Daoy (cell line): ENCODE measurements at places on chromosomes 3 and 15.

GRCh38 chr15:69578787-69579583 lies 126.4 kb downstream of the RPLP1 start:
- peak; percentile 88 for DNase-seq

- peak; percentile 70 for DNase-seq
Measured at GRCh38 chr3:172355836-172356235, 92.4 kb downstream of the GHSR start.

- DNase-seq: no peak
Measured at GRCh38 chr3:172707030-172707429, 3.8 kb downstream of the NCEH1 start.

DNA sequence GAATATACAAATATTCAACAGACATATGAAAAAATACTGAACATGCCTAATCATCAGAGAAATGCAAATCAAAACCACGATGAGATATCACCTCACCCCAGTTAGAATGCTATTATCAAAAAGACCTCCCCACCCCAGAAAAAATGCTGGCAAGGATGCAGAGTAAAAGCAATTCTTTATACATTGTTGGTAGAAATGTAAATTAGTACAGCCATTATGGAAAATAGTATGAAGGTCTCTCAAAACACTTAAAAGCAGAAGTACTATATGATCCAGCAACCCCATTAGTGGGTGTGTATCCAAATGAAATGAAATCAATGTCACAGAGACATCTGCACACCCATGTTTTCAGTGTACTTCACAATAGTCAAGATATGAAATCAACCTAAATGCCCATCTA lies 308.7 kb downstream of the CHST2 start:
- DNase-seq: no peak

DNA sequence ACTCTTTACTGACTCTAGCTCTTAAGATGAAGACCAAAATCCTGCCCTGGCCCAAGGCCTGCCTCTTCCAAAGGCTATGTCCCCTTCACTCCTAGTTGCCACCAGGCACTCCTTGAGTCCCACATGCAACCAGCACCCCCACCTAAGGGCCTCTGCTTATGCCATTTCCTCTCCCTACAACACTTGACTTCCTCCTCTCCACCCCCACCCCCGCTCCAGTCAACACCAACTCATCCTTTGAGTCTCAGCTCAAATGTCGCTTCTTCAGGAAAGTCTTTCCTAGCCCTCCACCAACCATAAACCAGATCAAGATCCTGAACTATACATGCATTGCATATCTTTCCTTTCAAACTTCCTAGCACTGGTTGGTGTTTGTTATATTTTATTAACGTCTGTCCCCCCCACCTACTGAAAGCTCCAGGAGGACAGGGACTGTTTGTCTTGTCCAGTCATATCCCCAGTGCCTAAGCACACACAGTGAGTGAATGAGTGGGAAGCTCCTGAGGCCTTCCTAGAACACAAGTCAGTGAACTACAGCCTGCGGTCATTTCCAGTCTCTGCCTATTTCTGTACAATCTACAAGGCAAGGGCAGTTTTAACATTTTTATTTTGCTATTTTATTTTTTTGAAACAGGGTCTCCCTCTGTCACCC lies 7.3 kb downstream of the TBC1D2B start:
- DNase-seq: no peak

DNA sequence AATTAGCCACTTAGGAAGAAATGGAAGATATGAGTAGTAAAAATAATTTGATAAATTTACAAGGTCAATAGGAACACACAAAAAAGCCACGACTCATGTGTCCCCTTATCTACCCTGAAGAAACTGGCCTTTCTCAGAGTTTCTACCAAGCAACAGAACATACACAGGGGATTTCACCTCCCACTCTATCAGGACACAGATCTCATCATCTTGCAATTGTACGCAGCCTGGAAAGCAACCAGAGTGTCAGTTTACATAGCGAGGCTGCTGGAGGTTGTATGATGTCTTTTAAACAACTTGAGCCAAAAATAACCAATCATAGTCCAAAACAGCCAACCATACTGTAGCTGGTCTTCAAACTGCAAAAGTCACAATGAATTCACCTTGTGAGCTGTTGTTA lies 19.7 kb upstream of the LMOD3 start:
- DNase-seq: no peak

DNA sequence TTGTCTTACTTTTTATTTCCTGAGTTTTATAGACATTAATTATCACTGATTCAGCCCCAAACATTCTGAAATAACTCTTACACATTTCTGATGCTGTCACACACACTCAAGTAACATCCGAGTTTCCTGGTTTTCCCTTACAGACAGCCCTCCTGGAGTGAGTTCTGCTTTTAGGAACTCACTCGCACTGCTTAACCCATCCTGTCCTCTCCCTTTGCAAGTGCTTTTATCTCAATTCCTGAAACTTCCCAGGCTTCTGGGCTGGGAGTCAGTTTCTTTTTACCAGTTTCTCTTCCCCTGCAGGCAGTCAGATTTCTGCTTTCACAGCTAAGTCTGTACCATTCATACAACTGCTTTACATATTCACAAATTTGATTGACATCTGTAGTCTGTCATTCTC lies 15.6 kb upstream of the SH3GL3 start:
- no peak for DNase-seq

GRCh38 chr3:196220991-196221390 lies 4.7 kb downstream of the SLC51A start:
- no peak for DNase-seq

DNA sequence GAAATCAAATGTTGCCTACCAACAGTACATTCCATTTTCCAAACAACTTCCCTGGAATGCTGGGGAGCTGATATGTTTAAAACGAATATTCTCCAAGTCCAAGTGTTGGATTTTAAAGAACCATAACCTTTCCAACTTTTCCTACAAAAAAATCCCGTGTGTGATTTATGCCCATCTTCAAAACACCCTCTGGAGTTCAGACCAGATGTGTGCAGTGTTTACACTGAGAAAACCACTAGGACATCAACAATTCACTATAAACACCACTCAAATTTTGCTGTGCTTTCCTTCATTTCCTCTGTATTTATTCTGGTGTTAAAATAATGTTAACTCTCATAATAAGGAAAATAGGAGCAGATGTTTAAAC lies 2.4 kb downstream of the VGLL4 start:
- DNase-seq: no peak

DNA sequence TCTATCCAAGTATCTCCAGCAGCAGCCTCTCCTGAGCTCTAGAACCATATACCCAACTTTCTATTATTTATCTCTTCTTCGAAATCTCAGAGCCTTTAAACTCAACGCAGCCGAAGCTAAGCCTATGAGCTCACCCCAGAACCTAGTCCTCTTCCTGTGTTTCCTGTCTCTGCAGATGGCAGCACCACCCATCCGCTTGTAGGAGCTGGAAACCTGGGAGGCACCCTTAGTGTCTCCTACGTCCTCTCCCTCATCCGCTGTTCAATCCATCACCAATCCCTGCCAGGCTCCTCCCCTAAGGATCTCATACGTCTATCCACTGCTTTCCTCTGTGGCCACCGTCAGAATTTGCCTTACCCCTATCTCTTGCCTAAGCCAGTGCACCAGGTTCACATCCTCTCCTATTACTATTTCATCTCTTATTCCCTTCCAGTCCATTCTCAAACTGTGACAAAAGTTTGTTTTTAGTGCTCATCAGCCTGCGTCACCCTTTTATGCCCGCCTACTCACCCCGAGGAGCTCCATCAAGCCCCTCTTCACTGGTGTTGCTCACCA lies 9.6 kb downstream of the VGLL4 start:
- DNase-seq: no peak

DNA sequence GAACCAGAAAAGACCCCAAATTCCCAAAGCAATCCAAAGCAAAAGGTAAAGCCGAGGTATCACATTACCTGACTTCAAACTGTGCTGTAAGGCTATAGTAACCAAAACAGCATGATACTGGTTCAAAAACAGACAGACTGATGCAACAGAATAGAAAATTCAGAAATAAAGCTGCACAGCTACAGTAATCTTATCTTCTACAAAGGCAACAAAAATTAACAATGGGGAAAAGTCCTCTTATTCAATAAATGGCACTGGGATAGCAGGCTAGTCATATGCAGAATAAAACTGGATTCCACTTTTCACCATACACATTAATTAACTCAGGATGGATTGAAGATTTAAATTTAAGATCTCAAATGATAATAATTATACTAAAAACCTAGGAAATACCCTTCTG lies 392.6 kb upstream of the CBLB start:
- no peak for DNase-seq

GRCh38 chr3:176190755-176191154 lies 1006.5 kb downstream of the TBL1XR1 start:
- no peak for DNase-seq
